ENCODE measurements at places on chromosomes 6 and 20.

- DNase-seq, result no peak
Observed at GRCh38 chr6:12436224-12436623, 146.1 kb downstream of the EDN1 start.

- DNase-seq, result no peak
Observed at GRCh38 chr6:132007474-132008190, 56.5 kb upstream of the CCN2 start.

DNA sequence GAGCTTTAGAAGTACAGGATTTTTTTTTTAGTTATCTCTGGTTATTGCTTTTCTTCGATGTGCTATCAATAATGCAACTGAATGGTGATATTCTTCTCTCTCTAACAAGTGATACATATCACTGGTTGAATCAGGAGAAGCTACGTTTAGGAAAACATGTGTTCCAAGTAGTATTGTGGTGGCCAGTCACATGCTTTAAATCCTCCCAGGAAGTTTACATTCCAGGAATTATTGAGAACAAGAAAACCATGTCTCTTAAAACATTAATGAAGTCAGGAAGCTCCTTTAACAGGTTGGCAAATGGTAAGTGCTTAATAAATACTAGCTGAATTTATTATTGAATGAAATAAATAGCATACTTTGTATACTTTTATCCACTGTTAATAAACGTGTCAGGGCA, 371.1 kb downstream of the BCKDHB start:
- DNase-seq, result no peak

DNA sequence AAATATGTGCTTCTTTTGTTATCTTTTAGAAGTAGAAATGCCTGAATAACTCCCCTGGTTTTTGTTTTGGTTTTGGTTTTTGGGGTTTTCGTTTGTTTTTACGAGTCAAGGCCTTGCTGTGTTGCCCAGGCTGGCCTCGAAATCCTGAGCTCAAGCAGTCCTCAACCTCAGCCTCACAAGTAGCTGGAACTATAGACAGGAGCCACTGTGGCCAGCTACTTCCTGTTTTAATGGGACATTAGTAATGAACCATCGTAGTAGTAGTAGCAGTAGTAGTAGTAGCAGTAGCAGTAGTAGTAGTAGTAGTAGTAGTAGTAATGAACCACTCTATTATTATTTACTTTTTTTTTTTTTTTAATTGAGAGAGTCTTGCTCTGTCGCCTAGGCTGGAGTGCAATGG, 66.0 kb downstream of the UBR2 start:
- no peak for DNase-seq

DNA sequence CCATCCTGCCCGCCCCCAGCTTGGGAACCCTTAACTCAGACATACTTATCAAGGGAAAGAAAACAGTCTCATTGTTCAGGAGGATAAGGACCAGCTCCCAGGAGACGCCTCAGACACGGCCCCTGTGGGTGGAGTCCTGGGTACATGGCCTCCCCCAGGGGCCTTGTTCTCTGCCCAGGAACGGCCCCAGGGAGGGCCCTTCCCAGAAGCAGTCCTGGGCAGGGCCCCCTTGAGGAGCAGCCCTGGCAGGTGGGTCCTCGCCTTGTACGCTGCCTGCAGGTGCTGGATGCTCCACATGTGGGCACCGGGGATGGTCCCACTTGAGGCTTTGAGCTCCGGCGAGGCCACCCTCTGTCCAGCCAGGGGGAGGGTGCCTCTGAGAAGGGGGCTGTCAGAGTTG, 4.5 kb upstream of the GATA5 start:
- DNase-seq, result no peak

- no peak for DNase-seq
Observed at GRCh38 chr20:53330601-53331140, 263.0 kb downstream of the ZNF217 start.

DNA sequence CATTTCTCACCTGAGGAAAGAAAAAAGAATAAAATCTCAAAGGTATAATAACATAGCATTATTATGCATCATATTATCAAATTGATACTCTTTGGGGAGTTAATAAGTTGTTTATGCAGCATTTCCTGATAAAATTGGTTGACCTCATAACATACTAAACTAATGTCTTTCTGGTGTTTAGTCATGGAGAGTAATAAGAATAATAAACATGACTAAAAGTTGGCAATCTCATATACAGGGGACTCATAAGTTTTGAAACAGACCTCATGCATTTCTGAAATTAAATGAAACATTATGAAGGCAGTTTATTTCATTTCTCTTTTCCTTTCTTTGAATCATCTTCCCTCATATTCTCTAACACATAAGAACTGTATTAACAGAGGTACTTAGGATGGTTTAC, 60.5 kb upstream of the PRDM1 start:
- DNase-seq, result no peak

Measured in activated T-helper 2 cell treated with anti-CD3 and anti-CD28 coated beads, Interferon-gamma antibody, Interleukin-2, Interleukin-4, amounts not matched to agents 10 μg/mL and 5 μg/mL and 100 μg/mL, durations not matched to agents 14 hours and 24 hours and 36 hours (primary cell).